Erythroblast (primary cell): ENCODE measurements at places on chromosomes 2 and 18.

- DNase-seq, result no peak
Observed at GRCh38 chr2:1798785-1799144, 54.5 kb upstream of the PXDN start.

DNA sequence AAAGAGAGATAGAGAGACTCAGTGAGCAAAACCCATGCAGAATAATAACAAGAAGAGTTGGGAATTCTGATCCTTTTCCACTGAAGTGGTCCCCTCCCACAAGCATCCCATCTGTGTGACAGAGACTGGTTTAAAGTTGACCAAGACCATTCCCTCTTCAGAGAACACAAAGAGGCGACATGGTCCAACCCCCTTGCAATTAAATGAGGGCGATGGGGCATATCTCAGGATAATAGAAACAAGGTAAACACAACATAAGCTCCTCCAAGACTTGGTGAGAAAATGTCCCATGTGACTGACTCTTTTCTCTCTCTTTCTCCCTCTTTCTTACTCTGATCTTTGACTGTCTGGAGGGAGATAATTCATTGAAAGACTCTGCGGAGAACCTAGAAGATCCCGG, 526.7 kb downstream of the SOX11 start:
- no peak for DNase-seq

DNA sequence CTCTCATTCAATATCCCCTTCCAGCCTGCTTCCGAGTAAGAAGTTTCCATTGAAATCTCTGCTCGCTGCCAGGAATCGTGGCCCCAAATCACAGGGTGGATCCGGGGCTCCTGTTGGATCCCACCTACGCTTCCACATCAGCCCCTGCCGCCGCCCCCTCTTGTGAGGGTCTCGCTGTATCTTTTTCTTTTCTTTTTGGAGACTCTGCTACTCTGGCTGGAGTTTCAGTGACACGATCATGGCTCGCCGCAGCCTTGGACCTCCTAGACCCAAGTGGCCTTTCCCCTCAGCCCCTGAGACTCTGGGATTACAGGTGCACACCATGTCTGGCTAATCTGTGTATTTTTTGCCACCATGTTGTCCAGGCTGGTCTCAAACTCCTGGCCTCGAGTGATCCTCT, 246.8 kb upstream of the PXDN start:
- DNase-seq, result no peak

DNA sequence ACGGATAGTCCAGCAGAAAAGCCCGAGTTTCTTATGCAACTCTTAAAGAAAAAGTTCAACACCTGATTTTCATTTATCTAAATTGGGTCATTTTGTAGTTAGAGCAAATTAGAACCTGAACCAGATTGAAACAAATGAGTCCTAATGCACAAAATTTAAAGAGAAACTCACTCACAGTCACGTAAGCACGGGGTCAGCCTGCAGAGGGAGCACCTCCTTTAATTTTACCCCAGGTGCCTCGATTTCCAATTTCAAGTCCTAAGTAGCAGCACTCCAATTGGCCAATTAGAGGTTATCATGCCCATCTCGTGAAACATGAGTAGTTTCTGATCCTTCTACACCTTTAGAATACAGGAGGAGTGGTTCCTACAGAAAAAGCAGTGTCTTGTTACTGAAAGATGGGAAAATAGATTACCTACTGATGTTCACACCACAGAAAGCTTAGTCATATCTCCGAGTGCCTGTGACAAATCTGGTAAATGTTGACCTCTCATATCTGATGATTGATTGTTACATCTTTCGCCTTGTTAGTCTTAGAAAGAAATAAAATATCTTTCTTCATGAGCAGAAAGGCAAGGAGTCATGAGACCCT, 1929.8 kb upstream of the LRRTM1 start:
- DNase-seq, result no peak

- DNase-seq, result no peak
Observed at GRCh38 chr18:37900326-37900725, 334.7 kb upstream of the CELF4 start.

DNA sequence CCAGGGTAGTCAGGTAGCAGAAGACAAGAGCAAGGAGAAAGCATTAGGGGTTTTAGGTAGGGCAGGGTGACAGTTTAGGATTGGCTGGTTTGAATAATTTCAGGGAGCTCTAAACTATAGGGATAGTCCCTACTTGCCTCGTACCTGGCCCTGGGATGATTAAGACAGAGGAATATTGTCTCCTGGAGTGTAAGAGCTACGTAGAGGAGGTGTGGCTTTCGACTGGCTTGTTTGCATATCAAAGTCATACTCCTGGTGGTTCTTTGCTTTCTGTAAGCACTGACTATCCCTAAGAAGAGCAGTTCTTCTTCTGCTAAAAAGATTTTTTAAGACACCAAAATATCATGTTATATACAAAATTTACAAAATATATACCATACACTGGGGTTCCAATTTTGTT, 1867.4 kb downstream of the SUCLG1 start:
- DNase-seq, result no peak

GRCh38 chr2:174059884-174060244, 94.7 kb upstream of the SP3 start:
- DNase-seq, result no peak

- no peak for DNase-seq
Observed at GRCh38 chr2:45178359-45178758, 169.1 kb upstream of the SIX2 start.

- DNase-seq, result no peak
Observed at GRCh38 chr18:3410273-3410672, 39.7 kb upstream of the TGIF1 start.

- peak; percentile 23 for DNase-seq
Observed at GRCh38 chr18:76686737-76687231, 135.6 kb upstream of the ZNF236 start.

DNA sequence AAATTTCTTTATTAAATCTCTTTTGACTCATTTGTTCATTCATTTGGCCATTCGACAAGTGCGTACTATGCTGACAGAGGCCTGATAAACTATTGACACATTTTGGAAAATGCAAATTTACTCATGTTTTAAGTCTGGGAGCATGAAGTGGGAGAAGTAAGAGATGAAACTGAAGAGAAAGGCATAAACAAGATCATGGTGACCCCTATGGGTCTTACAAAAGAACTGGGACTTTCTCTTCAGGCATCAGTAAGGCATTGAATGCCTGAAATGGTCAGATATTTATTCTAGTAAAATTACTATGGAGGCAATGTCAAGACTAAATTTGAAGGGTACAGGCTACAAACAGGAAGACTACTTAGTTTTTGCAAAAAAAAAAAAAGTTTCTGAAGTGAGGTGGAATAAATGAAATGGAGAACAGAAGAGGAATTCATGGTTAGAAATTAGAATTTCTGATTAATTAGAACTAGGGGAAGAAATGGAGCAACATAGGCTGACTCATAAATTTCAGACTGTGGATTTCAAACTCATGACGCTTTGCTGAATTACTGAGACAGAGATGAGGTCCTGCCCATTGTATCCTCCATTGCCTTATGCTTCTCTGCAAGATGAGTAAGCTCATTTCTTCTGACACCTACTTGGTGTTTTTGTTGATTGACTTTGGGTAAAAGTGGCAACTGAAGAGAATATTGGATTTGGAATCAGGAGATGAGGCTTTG, 32.7 kb downstream of the VSNL1 start:
- no peak for DNase-seq
